NCI-H1092 treated with DMSO at 0.1 percent for 48 hours (cell line): ENCODE measurements at places on chromosomes 2 and 18.

DNA sequence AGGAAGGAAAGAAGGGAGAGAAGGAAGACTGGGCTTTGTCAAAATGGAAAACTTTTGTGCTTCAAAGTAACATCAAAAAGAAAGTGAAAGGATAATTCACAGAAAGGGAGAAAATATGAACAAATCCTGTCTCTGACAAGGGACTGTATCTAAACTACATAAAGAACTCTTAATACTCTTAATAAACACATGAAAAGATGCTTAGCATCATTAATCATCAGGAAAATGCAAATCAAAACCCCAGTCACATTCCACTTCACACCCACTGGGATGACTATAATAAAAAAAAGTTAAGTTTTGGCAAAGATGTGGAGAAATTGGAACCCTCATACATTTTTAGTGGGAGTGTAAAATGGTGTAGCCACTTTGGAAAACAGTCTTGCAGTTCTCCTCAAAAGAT, 11.8 kb upstream of the ZFP36L2 start:
- no peak for DNase-seq

DNA sequence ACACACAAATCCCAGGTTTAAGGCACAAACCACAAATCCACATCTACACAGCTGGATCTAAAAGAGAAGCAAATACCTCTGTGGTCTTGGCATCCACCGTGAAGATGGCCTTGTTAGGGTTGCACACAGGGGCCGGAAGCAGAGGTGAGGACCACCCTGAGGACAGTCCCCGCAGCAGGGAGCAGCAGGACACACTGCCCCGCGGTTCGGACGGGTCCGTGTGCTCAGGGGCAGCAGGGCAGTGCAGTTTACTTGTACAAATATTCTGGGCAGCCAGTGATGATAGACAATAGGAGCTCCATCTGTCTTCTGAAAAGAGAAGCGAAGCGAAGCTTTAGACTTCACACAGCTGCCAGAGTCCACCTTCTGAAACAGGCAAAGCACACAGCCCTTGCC, 8.8 kb downstream of the PASK start:
- no peak for DNase-seq

GRCh38 chr2:170113168-170113894, 64.6 kb upstream of the MYO3B start:
- peak; percentile 39 for DNase-seq

DNA sequence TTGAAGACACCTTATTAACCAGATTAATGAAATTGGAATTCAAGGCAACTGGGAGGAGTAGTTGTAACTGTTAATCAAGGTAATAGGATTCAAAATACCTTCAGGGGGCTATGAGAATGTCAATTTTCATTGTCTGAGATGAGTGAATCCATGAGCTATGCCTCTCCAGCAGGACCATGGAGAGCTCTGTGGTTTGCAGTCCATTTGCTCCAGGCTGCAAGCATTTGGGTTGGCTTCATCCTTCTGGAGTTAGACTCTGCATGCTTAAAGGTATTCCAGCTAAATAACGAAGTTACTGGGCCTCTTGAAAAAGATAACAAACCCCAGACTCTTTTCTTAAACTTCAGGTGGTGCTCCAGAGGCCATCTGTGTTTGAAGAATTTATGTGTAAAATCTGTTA, 207.1 kb upstream of the SLC8A1 start:
- DNase-seq = no peak

DNA sequence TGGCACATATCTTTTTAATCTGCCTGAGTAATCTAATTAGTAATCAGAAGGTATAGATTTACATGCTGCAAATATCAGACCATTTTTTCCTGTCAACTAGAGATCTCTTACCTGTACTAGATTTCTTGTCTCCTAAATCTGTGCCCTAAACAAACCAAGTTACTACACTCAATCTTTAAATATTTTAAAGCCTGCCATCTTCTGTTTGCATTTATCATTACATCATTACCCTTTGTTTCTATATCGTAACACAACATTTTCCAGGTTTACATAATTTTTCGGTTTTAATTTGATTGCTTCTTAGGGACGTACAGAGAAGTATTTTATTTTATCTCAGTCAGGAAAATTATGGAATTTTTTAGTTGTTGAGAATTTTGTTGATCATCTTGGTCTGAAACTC, 25.7 kb downstream of the PSMA8 start:
- DNase-seq = peak; percentile 16

GRCh38 chr2:68762100-68762499, 27.5 kb downstream of the ARHGAP25 start:
- no peak for DNase-seq

- DNase-seq = no peak
These were observed 16.3 kb downstream of the SLC19A3 start for GRCh38 chr2:227701556-227701955.

DNA sequence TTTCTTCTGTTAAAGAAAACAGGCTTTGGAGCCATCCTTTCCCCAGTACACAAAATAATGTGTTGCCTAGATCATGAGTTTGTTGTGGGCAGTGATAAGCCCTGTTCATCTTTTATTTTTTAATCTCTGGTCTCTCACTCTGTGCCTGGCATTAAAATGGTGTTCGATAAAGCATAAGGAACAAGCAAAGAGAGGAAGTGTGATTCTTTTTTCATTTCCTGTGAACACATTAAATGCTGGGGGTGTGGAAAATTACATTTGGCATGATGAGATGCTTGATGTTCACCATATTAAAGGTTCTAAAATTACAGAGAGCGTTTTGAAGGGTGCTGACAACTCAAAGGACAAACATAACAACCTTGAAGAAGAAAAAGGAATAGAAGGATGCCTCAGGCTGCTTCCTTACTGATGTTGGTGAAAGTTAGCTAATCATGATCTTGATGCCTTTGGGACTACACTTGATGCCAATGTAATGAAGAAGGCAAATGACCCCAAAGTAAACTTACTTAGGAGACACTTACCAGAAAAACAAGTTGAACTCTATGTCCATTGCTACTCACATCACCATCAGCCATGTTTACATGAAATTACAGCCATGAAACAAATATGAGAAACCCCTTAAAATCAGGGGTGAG, 33.0 kb downstream of the TMEFF2 start:
- no peak for DNase-seq

DNA sequence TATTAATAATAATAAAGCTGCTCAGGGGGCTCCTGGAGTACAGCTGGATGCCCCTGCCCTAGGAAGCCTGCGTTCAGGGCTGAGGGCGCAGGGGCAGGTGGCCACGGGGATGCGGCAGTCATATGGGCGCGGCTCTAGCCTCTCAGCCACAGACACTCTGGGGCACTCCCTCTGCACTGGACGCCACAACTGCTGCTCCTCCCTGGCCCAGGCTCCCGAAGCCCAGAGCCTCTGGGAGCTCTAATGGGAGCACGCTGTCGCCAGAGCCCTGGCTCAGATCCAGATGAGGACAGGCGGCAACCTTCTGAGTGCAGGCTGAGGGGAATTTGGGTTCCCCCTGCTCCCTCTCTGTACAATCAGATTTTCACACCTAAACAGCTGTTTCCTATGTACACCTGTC, 93.6 kb downstream of the MTCL1 start:
- DNase-seq = no peak

DNA sequence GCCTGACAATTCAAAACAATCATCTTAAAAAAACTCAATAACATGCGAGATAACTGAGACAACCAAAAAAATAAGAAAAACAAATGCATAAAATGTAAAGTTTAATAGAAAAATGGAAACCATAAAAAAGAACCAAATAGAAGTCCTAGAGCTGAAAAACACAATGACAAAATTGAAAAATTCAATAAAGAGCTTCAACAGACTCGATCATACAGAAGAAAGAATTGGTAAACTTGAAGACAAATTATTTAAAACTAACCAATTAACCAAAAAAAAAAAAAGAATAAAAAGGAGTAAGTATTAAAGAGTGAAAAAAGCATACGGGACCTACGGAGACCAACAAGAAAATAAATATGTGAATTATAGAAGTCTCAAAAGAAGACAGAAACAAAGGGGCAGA, 37.7 kb downstream of the GPC1 start:
- no peak for DNase-seq

GRCh38 chr2:5020116-5020875, 671.9 kb upstream of the SOX11 start:
- DNase-seq = no peak

GRCh38 chr2:204691911-204692510, 146.7 kb downstream of the PARD3B start:
- DNase-seq = peak; percentile 64

DNA sequence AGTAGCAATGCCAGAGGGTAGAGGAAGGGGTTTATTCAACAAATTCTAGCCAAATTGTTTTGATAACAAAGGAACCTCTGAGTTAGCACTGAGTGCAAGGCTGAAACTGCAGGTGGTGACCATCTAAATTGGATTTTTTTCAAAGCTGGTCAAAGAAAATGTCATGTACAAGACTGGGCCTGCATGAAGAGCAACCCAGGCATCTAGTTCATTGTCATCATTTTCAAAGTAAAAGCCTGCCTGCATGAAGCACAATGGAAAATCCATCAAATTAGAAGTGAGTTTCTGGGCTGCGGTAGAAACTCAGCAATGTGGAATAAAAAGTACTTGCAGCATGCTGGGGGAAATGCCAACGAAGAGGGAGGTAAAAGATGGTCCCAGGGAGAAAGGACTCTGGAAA, 80.8 kb upstream of the PPP1CB start:
- no peak for DNase-seq

GRCh38 chr2:174957050-174957449, 48.1 kb downstream of the CHN1 start:
- no peak for DNase-seq

GRCh38 chr2:100676346-100676745, 113.6 kb downstream of the PDCL3 start:
- no peak for DNase-seq

GRCh38 chr18:49029628-49030027, 78.9 kb upstream of the SMAD7 start:
- no peak for DNase-seq

- DNase-seq = peak; percentile 89
These were observed 38.9 kb upstream of the MGAT4A start for GRCh38 chr2:98769784-98770183.

DNA sequence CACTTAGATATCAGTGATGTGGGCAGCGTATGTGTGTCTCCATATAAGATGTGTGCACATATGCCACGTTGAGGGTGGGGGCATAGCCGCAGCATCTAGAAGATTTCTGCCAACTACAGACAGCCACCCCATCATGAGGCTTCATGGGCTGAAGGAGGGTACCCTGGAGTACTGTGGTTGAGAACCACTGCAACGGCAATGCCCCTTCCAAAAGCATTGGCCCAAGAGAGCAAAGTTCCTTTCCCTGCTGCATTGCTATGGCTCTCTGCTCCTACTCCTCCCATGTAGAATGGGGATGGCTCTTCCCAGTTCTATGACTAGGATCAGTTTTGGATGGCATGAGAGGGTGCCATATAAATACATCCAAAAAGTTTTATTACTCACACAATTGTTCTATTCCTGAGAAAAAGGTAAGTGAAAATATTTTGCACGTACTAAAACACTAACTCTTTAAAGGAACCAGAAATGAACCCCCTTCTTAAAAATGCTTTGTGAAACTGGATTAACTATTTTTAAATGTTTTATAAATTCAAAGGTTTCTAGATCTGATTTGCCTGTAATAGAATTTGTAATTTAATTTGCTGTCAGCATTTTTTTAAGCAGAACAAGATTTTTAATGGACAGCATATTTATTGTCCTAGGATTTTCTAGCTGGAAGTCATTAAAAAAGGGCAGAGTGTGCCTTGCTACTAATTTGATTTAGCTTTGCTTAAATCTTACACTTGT, 4.4 kb upstream of the RPL31 start:
- DNase-seq = no peak

DNA sequence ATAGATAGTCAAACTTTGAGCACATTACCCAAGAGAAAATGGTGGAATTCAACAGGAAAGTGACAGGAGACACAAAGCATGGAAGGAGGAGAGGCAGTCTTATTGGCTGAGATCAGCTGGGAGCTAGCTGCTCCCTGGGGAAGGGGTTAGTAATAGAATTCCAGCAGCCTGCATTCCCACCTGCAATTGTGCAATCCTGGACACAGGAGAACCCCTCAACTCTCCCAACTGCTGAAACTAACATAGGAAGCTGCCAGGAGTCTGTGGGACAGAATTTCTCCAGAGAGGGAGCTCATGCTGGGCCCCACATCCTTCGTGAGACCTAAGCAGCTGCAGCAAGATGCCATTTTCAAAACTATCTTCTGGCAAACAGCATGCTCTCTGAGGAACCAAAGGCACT, 69.8 kb upstream of the ACVR1C start:
- no peak for DNase-seq

GRCh38 chr18:37412829-37413228, 152.8 kb downstream of the CELF4 start:
- no peak for DNase-seq

DNA sequence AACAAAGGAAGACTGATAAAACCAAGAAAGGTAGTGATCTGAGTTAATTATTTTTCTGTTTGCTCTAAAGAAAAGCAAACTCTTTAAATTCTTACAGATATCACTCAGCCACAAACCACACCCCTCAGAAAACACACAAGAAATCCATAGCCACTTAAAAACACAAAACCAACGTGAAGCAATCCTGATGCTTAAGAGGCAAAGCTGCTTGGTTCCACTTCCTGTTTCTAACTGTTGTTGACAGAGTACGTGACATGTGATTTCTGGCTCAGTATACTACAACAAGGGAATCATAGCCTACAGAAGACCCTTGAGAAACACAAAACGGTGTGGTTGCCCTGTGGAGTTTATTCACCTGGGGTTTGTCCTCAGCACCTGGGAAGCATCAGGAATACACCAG, 240.9 kb upstream of the APCDD1 start:
- peak; percentile 12 for DNase-seq

- peak; percentile 63 for DNase-seq
These were observed 71.0 kb downstream of the NOL4 start for GRCh38 chr18:34153711-34154110.

DNA sequence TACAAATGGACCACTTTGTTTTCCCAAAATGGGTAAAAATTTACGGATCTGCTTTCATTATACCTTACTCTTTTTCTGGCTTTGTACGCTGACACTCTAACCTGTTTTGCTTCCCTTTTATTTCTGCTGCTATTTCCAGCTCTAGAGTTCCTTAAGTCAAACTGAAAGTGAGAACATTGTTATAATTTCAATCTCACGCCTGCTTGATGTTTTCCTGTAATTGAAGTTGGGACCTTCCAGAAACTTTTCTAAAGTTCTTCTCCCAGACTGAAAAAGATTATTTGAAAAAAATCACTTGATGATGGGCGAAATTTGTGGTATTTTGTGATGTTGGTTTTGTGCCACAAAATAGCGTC, 1.8 kb downstream of the GLS start:
- DNase-seq = no peak

DNA sequence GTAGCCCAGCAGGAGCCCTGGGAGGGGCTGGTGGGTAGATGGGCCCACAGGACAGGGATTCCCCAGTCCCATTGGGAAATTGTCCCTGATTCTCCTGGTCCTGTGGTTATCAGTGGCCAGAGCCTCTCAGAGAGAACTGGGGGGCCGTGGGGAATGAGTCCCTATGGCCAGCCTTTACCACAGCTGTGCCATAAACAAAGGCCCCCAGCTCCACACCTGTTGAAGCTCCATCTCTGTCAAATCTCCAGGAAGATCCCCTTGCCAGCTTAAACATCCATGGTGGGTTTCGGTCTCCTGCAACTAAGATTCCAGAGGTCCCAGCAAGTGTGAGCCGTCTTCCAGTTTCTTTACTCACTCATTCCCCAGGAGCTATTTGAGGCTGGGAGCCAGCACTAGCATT, 897.1 kb downstream of the LRRTM4 start:
- DNase-seq = no peak
